CMK (cell line): ENCODE measurements at places on chromosomes 13 and 19.

GRCh38 chr19:45781214-45782161 is 802 bp downstream of the DMPK start:
- DNase-seq = no peak

DNA sequence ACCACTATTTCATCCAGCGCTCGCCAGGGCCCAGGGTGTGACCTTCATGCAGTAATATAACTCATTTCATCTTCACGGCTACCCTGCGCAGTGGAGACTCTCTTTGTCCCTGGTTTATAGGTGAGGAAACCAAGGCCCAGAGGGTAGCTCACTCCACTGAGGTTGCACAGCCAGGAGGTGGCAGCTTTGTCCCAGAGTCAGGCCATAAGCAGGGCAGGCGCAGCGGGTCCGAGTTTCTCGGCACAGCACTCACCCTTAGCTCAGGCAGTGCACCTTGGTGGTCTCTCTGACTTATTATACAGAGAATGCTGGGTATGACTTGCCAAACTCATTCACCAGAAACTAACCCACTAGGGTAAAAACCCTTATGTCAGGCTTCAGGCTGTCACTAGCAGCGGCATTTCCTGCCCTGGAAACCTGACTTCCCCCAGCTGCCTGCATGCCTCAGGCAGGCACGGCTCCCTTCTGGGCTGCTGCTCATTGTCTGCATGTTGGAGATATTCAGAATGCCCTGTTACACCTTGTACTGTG is 24.5 kb downstream of the PPP5C start:
- no peak for DNase-seq

GRCh38 chr19:2544576-2545415 is 68.9 kb downstream of the GADD45B start:
- DNase-seq = no peak

GRCh38 chr13:26255115-26255514 is 1.2 kb downstream of the CDK8 start:
- no peak for DNase-seq

- DNase-seq = no peak
These were observed 31.4 kb upstream of the GGACT start for GRCh38 chr13:100619940-100620339.
